Aorta (tissue), 5 donors: ENCODE measurements at places on chromosomes 3 and 15. TPM values are rescaled to one million over a fixed set of nuclear protein-coding genes. Genes with fewer than 3 reads are reported as not detected.

The SNTN gene
- total RNA-seq, result not detected

The CYP1A1 gene
- not detected for total RNA-seq

The PLSCR5 gene
- total RNA-seq, result not detected

The CCDC54 gene
- total RNA-seq, result not detected

- no peak overlapping the region for H3K4me3 ChIP-seq
- H3K27me3 ChIP-seq, result no peaks in the 10 kb centered on the region
- no peak overlapping the region for H3K27ac ChIP-seq
- peaks cover 7% of the 10 kb centered on the region for H3K4me1 ChIP-seq
- H3K36me3 ChIP-seq, result no peaks in the 10 kb centered on the region
Measured at GRCh38 chr3:64673159-64673715, 14.6 kb downstream of the ADAMTS9 start.

- H3K36me3 ChIP-seq, result no peaks in the 10 kb centered on the region
- no peak for DNase-seq
- H3K4me1 ChIP-seq, result no peaks in the 10 kb centered on the region
- H3K27ac ChIP-seq, result no peak overlapping the region
Measured at GRCh38 chr3:41920406-41920965, 41.4 kb downstream of the ULK4 start.

- H3K27ac ChIP-seq, result no peak overlapping the region
- no peaks in the 10 kb centered on the region for H3K27me3 ChIP-seq
- H3K4me1 ChIP-seq, result peaks cover 6% of the 10 kb centered on the region
- no peak for DNase-seq
- H3K4me3 ChIP-seq, result no peak overlapping the region
- no peaks in the 10 kb centered on the region for H3K36me3 ChIP-seq
Measured at GRCh38 chr3:152176241-152176640, 92.5 kb upstream of the MBNL1 start.

DNA sequence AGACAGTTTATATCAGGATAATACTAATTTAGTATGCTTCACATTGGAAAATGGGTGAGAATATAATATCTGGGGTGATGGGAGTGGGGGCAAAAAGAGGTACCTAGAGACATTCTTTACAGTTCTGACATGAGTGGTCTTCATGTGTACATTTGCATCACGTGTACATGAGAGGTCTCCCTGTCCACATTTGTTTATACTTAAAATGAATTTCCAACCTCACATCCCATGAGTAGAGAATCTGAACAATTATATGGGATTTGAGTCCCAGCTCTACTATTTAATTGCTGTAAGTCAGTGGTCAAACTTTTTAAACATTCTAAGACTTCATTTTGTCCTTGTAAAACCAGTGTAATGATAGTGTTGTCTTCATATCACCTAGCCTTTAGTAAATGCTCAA, 408.4 kb downstream of the NAALADL2 start:
- H3K4me1 ChIP-seq, result peaks cover 4% of the 10 kb centered on the region
- DNase-seq, result no peak
- H3K36me3 ChIP-seq, result no peaks in the 10 kb centered on the region
- no peak overlapping the region for H3K27ac ChIP-seq

DNA sequence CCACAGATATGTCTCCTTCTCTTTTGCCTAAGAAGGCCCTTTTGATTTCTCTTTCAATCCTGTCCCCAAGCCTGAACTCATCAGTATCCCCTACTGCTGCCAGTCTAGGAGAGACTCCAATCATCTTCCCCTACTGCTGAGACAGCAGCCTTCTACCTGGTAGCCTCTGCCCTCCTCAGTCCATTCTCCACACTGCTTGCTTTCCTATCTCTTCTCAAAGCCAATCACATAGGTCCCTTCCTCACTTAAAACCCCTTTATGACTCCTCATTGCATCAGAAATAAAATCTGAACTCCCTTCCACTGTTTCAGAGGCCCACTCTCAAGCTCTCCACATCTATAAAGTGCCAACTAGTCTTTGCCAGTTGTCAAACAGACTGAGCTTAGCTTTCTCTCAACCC, 1081.8 kb upstream of the CFAP20DC start:
- no peak overlapping the region for H3K27ac ChIP-seq
- no peaks in the 10 kb centered on the region for H3K36me3 ChIP-seq
- no peak for DNase-seq
